Stimulated activated CD4-positive, alpha-beta T cell treated with anti-CD3 and anti-CD28 coated beads, Interleukin-15, amount 100 ng/mL, for 1 hour (primary cell): ENCODE measurements at places on chromosomes 13 and 19.

DNA sequence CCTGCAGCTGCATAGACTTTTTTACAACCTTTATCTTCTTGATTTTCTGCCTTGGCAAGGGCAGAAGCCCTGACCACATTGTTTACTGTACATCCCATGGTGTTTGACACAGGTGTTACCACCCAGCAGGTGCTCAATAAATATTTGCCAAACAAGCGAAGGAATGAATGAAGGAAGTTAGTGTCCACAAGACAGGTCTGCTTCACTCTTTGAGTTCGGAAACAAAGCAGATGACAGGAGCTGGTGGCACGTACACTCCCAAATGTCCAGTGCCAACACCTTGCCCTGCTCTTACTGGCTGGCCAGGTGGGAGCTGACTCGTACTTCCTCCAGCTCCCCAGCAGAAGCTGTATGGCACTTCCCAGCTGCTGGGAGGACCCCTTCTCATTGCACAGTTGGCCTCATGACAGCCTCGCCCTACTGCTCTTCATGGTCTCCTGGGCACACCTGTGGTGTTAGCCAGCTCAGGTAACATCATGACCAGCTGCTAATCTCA, 22.0 kb upstream of the MUC16 start:
- no peak for DNase-seq

DNA sequence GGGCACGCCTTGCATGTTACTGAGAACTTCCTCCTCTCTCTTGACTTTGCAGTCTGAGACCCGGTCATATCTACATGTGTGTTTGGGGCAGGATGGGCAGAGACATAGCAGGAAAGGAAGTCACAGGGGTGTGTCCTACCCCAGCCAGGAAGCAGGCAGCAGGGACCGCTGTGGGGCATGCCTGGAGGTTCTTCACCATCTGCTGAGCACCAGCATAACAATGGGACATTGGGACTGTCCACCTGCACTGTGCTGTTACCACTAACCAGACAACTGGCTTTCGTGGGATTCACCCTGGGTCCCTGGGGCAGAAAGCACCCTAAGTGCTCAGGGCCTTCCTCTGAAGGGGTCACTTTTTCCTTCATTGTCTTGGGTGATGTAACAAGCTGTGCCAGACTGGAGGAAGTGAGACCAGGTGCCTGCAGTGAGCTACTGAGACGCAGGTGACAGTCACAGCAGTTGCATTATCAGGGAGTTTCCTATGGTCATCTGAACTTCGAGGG, 2.6 kb upstream of the HAUS5 start:
- no peak for DNase-seq

- DNase-seq, result no peak
Observed at GRCh38 chr13:44764302-44764692, 188.2 kb upstream of the TSC22D1 start.

DNA sequence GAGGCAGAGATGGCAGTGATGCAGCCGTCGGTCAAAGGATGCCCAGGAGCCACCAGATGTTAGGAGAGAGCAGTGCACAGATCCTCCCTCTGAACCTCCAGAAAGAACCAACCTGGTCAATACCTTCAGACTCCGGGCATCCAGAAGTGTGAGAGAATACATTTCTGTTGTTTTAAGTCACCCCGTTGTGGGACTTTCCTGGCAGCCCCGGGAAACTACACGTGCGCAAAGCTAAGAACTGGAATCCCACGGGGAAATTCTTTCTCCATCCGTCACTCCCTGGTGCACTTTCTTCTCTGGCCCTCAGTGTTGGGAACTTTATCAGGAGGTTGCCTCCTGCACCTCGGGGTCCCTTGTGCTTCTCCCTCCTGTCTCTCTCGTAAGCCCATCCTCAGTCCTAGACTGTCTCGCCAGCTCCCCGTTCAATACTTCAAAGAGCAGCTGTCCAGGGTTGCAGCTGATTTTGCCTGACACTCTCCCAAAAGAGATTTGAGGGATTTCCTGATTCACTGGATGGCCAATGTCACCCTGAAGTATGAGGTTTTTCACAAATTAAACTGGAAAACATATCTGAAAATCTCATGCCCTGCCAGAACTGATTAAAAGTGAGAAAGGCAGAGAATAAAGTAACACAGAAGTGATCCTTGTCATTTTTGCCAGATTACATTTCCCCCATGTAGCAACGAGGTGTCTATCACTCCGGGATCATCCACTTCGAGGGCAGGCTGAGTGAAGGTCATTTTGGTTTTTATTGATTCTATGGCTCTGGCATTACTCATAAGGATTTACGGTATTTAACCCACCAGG, 136.8 kb downstream of the DCT start:
- DNase-seq, result no peak

DNA sequence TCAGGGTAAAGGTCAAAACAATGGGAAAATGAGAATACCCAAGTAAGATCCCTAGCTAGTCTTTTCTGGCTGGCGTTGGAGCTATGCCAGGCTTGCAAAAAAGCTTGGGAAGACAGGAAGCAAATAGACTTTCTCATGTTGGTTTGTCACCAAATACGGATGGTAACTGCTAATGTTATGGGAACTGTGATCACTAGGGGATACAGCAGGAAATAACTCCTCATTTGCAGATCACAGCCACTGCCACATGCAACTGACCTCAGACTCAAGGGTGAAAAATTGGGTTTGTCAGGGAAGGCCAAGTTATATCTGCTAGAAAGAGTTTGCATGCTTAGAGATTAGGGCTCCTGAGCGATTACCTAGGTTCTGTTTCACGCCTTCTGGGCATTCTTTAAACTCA, 162.9 kb downstream of the NHLRC3 start:
- no peak for DNase-seq

DNA sequence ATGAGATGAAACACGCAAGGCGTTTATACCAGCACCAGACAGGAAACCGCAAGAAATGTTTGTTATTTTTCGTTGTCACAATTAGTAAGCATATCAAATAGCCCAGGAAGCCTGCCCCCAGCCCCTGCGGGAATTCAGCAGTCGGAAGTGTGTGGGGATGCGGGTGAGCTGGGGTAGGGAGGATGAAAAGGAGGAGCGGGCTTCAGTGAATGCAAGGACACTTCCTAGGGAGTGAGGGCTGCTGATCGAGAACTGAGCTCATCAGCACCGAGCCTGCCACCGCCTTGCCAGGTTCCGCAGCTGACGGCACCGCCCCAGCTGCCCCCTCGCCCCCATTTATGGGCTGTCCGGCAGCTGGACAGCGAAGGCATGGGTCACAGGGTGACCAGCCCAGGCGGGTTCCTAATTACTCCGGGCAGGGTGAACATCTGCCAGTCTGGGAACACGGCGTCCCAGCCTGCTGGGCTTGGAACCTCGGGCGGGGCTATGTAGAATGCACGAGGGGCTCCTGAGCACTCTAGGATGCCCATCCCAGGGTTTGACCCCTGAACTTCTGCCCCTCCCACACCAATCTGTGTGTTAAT, 1.6 kb upstream of the BEST2 start:
- DNase-seq, result no peak

DNA sequence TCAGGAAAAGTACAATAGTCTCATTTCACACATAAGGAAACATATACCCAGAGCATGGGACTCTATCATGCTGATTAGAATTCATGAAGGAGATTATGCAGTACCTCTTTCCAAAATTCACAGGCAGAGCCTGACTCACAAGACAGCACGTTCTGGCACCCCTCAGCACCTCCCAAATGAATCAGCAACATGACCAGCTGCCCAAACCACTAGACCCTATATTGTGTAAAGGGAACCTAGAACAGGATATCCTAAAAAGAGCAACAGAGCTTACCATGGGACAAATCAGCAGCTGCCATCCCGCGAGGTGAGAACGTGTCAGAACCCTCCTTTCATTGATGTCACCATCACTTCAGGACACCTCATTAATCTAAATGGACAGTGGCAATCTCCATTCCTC, 2.5 kb downstream of the ZNF426 start:
- no peak for DNase-seq

DNA sequence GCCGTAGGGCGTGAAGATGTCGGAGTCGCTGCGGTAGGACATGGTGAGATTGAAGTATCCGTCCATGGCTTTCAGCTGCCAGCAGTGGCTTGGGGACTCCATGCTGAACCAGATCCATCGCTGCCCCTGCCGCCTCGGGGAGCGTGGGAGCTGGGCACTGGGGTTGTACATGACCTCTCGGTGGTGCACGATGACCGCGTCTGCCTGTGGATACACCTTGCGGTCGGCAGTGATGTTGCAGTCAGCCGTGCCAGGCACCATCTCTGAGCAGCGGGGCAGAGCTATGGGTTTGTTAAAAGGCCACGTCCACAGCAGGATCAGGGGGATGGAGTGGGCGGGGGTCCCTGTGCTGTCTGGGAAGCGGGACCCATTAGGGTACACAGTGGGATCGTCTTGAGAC, 7.4 kb downstream of the FUT6 start:
- DNase-seq, result no peak

DNA sequence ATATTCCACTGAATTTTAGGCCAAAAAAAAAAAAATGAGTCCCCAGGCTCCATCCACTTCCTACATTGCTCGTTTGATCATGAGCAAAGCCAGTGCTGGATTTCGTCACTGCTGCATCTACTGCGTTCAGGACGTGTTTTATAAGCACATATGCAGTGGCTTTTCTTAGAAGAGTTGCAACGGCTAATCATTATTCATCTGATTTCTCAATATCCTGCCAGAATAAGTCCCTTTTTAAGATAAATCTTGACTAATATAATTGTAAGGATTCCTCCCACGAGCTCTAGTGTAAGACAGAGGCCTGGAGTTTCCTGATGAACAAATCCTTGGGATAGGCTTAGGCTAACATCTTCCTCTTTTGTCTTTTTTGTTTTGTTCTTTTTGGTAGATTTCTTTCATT, 19.5 kb downstream of the FAM124A start:
- no peak for DNase-seq

- no peak for DNase-seq
Observed at GRCh38 chr13:106357198-106357597, 178.3 kb downstream of the EFNB2 start.

DNA sequence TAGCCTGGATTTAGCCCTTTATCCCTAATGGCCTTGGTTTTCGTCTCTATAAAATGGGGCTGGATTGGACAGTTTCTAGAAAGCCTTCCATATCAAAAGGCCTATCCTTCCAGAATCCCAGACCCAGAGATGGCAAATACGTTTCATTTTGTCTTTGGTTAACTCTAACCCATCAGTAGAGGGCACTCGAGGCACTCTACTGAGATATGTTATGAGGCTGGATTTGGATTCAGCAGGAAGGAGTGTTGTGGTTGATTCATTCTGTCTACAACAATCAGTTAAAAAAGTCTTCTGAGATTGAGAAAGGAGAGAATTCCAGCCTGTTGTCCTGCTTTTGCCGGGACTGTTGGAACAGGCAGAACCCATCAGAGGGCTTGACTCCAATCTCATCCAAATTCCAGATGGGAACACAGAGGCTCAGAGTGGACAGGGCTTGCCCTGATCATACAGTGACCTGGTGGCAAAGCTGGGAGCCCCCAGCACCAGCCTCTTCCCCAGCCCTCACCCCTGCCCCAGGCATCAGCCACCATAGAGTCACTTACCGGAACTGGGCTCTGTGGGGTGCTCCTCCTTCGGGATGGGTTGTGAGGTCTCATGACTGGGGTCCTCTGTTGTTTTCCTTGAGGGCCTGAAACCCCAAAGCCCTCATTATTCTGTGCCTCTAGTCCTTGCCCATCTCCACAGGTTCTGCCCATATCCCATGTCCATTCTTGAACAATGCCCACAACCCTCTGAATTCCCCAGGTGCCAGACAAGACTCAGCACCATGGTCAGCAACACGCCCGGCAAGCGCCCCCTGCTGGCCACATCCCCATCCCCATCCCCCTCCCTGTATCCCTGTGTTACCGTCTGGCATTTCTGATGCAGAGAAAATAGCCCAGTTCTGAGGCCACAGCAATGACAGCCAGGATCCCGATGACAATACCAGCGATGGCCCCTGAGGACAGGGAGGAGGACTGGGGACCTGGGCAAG, 12.3 kb upstream of the ZNF180 start:
- DNase-seq, result no peak

DNA sequence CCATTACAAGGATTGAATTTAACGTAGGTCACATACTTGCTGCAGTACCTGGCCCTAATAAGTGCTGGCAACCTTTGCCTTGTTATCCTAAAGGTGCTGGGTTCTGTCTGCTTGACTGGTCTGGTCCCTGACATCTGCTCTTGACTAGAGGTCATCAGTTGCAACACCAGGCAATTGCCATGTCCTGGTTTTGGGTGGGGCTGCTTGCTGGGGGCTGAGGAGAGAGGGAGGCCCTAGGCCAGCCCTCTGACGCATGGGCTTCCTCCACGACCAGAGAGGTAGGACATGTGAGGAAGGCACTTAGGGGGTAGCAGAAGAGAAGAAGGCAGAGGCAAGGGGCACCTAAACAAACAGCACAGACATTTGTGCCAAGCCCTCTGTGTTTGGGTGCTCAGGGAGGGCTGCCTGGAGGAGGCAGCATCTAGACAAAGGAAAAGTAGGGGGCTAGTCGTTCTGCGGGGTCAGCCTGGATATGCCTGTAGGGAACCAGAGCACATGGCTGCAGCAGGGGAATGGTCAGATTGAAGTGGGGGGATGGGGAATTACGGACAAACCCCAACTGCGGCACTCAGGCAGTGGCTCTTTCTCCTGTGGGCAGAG, 21.7 kb downstream of the VSTM2B start:
- DNase-seq, result no peak

DNA sequence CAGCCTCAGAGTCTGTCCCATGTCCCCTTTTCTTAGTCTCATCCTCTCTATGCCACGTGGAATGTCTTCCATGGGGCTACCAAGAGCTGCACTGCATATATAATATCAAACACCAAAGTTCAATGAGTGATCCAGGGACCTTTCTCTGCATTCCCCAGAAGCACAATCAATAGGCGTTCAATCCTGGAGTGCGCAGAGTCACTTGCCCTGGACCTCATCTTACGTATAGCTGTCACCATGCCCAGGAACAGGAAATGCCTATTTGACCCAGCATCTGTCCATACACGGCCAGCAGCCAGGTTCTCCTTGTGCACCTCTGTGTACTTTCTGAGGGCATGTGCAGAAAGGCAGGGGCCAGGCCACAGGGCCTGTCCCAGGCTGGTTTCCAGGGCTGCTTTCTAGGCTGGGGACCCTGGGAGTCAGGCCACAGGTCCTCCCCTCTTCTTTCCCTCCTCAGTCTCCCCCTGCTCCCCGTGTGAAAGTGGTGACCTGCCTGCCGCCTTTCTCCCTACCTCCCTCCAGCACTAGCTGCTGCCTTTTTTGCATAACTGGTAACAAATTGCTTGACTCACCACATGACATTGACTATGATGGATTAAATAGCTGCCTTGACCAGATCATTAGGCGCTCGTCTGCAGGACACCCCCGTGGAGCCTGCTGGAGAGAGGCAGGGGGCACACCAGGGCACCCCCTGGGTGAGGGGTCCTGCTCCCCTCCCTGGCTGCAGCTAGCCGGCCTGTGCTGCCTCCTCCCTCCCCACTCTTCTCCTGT, 222.0 kb downstream of the ZNF536 start:
- no peak for DNase-seq

DNA sequence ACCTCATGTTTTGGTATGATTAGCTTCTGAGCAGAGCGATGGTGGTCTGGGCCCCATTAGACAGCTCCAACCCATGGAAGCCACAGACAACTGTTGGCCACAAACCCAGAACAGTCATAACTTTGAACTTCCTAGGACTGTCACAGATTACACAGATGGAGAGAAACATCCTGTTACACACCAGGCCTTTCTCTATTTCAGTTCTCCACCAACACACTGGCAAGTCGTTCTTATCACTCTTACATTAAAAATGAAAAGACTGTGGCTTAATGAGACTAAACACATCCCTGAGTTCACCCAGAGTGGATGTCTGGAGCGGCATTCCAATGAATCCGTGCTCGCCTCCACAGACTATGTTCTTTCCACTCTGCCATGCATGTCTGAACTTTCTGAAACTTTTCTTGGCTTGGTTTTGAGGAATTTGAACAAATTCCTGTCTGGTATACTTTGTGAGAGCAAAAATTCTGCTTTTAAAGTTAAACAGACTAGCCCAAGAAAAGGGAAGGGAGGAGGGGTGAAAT, 109.1 kb downstream of the NALCN start:
- no peak for DNase-seq
